D341Med (cell line): ENCODE measurements at places on chromosomes 7 and 10.

DNA sequence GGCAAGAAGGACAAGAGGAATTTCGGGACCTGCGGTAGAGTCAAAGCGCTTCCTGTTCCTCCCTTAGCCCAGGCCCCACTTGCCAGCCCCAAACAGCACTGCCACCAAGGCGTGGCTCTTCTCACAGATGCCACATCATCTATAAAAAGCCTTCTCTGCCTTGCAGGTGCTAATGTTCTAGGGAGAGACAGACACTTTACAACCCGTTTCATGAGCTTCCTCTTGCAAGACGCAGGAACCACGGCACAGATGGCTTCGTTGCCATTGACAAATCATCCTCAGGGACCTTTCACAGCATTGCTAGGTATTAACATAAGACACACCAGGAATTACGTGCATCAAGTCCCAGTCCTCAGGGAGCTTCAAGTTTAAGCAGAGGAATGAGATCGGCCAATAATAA lies 180.9 kb downstream of the JCAD start:
- no peak for DNase-seq

GRCh38 chr10:88870089-88870488 lies 10.0 kb upstream of the STAMBPL1 start:
- DNase-seq = no peak

DNA sequence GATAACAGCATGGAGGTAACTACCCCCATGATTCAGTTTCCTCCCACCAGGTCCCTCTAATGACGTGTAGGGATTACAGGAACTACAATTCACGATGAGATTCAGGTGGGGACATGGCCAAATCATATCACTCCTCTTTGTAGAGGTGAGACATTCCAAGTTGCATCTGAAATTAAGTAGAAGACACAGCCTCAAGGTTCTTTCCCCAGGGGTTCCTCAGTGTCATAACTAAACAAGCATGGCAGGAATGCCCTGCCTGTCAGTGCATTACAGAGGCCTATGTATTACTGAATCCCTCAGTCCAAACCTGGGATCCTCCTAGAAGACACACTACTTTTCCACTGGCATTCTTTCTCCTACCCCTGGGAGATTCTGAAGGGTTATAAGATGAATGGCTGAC lies 42.6 kb upstream of the WNT16 start:
- no peak for DNase-seq

GRCh38 chr10:119315128-119316001 lies 108.0 kb downstream of the GRK5 start:
- no peak for DNase-seq

DNA sequence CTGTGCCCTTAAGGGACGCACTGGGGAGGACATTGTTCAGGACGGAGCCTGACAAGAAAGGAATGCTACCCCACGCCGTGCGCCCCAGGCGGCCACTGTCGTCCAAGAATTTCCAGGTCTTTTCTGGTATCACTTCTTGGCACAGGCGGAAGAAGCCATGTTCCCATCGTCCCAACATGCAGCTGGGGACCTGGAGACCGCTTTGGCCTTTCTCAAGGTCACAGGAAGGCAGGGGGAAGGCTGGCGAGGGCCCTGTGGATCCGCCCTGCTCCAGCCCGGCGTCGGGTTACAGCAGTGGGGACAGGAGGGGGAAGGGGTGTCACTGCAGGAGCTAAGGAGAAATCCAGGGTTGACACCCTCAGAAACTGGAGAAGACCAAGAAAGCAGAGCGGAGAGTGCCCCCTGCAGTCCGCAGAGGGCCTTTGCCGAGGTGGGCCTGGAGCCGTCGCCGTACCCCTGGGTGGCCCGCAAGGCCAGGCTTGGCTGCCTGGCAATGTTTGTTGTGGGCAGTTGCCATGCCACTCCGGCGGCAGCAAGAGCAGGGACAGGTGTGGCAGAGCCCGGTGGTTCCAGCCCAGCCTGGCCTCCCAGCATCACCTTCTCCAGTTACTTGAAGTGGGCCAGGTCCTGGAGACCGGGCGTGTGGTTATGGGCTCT lies 104.1 kb downstream of the LHPP start:
- peak; percentile 58 for DNase-seq

GRCh38 chr7:156178857-156179256 lies 366.6 kb upstream of the SHH start:
- no peak for DNase-seq

- no peak for DNase-seq
Measured at GRCh38 chr7:986766-987751, 4.1 kb downstream of the CYP2W1 start.

DNA sequence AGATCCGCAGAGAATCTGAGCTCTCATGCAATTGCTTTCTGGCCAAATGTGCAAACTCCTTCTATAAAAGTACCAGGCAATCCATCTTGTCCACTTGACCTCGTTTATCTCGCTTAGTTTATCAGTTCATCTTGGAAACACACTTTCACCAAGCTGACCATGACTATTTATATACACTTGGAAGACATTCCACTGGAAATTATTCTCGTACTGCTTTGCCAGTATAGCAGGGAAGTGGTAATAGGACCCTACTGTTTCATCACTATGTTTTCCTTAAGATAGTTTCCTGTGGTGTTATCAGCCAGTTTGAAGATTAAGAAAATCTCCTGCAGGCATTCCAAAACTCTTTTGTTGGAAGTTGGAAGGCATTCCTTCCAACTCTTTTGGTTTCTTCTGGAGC lies 115.3 kb upstream of the FAM171A1 start:
- DNase-seq = no peak

DNA sequence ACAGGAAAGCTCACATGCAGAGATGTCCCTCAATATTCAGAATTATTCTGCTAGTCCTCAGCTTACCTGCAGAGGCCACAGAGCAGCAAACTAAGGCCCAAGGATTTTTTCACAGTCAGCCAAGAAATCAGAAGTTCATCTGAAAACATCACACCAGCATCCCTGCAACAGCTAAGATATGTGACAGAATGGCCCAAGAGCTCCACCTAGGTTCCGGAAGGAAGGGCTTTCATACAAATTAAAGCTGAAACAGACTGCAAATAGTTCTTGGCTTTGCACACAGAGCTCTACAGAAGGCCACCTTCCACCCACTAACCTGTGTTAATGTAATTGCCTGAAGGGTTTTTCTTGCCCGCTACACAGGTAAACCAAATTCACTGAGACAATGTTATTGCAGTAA lies 438.8 kb upstream of the C7orf33 start:
- no peak for DNase-seq

DNA sequence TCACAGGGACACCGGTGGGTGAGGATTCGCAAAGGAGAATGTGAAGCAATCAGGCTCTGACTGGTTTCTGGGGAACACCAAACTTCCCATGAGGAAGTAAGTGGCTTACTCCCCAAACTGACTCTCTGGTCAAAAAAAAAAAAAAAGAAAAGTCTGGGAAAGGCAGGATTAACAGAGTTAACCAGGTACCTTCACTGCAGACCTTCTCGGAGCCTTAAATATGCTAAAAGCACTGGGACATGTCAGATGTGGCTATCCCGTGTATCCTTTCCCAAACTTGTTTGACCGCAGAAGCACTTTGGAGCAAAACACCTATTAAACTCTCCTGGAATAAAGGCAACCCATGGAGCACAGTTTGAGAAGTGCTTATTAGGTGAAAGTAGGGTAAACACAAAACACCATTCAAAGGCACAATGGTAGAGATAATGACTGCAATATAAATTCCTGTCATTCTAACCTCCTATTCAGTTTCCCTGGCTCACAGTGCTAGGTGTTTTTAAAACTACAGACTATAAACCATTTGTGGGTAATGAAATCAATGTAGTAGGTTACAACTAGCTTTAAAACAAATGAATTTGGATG lies 44.1 kb upstream of the MXI1 start:
- DNase-seq = no peak

GRCh38 chr10:25483999-25484398 lies 309.2 kb downstream of the GPR158 start:
- DNase-seq = no peak

DNA sequence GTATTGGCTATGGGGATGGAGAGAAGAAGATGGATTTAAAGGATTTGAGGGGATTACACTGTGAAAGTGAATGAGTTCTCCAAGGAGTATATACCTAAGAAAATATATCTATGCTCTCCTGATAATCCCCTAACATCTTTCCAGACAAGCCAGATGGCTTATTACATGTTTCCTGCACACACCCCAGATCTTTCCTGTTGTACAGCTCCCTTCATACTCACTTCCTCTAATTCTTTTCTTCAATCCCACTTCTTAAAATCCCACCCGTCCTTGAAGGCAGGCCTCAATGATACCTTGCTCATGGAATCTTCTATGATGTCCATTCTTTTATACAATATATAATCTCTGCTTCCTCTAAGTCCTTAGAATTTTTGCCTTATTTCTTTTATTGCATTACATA lies 317.2 kb upstream of the DGKB start:
- peak; percentile 45 for DNase-seq

- DNase-seq = no peak
Measured at GRCh38 chr7:110888641-110889040, 202.3 kb upstream of the LRRN3 start.

DNA sequence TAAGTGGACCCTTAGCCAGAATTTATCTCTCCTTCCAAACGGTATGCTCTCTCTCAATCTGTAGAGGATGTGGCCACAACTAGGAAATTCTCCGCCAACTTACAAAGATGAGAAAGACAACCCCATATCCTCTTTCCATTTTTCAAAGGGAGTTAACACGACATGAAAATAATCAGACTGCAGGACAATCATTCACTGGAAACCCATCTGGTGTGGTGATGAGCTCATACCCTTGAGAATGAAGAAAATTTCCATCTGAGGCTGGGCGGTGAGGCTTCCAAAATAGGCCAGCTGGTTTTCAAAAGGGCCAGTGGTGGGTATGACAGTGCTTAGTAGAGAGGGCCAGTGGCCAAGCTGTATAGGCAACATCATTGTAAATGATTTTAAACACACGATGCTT lies 369.6 kb downstream of the FRMD4A start:
- DNase-seq = no peak

GRCh38 chr10:61098966-61099365 lies 155.0 kb upstream of the RHOBTB1 start:
- DNase-seq = no peak

DNA sequence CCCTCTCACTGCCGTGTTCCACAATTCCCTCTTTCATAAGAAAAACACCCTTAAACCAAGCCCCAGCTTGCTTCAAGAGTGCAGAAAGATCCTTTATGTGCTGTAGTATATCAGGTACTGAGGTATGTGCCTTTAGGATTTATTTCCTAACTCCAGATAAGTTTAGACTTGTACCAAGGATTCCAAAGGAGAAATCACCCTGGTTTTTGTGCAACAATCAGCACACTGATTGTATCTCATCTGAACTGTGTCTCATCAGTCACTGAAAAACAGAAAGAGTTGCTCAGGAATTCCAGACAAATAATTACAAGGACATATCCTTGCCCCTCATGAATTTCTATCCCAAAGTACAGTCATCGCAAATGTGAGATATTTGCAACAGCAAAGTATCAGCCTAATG lies 77.2 kb upstream of the PTPRZ1 start:
- DNase-seq = no peak

DNA sequence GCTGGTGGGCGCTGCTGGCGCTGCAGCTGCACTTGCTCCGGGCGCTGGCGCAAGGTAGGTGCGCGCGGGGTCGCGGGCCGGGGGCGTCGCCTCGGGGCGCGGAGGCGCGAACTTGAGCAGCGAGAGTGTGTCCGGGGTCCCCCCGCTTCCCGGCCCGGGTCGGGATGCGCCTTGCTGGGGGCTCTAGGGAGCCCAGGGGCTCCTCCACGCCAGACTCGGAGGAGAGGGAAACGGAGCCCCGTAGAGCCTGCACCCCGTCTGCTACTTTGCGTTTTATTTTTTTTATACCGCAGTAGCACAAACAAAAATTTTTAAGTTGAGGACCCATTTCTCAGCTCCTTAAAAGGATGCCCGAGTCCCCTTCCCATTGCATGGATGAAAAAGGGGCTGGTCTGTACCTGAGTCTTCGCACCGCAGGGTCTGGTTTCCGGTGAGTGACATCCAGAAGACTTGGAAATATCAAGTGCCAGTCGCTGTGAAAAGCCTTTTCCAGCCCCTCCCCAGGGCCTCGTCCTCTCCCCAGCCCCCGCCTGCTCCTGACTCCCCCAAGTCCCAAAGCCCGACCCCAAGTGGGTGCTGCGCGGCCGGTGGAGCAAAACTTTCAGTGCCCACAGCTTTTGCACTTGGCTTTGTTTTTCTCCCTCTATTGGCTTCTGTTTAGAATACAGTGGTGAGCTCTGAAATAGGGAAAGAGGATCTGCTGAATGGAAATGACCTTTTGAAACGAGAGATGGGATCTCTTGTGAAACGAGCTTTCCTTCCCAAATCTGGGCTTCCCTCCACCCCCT lies 973 bp downstream of the SDK1 start:
- DNase-seq = peak; percentile 30

- DNase-seq = no peak
Measured at GRCh38 chr10:90199093-90199492, 497.7 kb downstream of the KIF20B start.

DNA sequence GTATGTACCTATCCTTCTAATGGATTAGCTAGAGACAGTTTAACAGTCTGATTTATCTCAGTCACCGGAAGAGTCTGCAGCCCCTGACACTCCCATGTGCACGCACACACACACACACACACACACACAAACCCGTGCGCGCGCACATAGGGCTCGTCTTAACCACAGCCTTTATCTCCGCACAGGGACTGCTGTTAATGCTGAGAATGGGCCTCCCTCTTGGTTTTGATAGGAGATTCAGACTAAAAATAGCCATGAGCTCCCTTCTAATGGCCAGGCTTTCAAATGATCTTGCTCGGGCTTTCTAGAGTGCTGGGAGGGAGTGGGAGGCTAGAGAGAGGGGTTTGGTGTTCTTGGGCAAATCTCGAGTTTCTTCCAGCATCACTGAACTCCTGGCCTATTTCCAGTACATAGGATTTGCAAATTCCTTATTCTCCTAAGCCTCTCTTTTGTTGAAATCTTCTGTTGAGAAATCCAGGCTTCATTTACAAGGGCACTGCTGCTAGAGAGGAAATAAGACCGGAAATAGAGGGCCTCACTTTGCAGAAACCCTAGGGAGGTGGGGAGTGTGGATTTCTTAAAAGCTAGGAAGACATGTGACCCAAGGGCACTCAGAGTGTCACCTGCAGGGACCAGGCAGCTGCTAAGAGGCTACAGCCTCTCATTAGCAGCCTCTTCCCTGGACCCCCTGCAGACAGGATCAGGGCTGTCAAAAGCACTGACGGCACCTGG lies 2.4 kb downstream of the TMEM72 start:
- no peak for DNase-seq

DNA sequence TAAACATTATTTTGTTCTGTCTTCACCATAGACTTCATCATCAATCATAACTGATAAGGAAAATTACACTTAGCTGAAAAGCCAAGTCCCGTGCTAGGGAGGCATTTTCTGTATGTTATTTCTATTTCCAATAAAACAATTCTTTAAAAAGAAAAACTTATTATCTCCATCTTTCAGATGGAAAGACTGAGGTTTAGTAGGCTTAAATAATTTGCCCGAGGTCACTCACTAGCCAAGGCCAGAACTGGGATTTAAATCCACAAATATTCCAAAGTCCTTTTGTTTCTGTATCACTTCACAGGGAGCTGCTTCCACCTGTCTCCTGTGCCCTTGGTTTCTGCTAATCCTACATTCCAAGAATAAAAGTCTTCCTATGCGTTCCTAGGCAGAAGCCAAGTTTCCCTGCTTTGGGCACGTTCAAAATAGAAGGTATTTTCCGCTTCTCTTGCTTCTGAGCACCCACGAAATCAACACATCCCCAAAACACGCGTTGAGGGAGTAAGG lies 732 bp downstream of the CPVL start:
- no peak for DNase-seq

- no peak for DNase-seq
Measured at GRCh38 chr7:111756687-111757178, 194.4 kb upstream of the IMMP2L start.

- DNase-seq = no peak
Measured at GRCh38 chr7:104538152-104538551, 209.7 kb downstream of the LHFPL3 start.

GRCh38 chr7:6162331-6162620 lies 110.1 kb downstream of the CYTH3 start:
- no peak for DNase-seq
